Activated T-cell treated with anti-CD3 and anti-CD28 coated beads, Interleukin-2, amount 50 U/mL, for 1 hour (primary cell): ENCODE measurements at places on chromosomes 11 and 22.
A peak's percentile ranks its signal among the peaks of the same experiment; 100 is the strongest.

GRCh38 chr11:64095949-64096348, 60.2 kb downstream of the FLRT1 start:
- DNase-seq = no peak

DNA sequence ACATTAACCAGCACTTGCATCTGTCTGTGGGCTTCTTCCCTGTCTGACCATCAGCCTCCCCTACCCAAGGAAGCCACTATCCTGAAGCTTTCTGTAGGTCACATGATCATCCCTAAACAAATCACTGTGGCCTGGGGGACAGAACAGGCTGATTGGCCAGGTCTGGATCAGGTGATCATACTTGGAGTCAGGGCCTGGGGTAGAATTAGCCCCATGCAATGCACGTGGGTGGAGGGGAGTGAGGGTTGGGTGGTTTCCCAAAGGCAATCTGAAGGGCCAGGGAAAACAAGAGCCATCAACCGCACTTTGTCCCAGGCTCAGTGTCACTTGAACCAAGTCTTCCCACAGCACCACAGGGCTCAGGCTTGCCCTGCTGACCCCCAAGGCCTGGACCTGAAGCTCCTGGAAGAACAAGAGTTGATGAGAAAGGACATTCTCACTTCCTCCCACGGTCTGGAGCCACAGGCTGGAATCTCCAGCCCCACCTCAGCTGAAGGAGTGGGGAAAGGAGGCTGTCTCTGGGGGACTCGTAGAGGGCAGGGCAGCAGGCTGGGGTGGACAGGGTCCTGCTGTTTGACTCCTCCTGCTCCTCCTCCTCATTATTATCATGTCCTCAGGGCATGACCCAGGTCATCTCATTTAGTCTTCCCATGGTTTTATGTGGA, 31.5 kb upstream of the TSPAN18 start:
- DNase-seq = no peak

GRCh38 chr11:67252831-67253239, 13.4 kb upstream of the GRK2 start:
- peak; percentile 43 for DNase-seq

DNA sequence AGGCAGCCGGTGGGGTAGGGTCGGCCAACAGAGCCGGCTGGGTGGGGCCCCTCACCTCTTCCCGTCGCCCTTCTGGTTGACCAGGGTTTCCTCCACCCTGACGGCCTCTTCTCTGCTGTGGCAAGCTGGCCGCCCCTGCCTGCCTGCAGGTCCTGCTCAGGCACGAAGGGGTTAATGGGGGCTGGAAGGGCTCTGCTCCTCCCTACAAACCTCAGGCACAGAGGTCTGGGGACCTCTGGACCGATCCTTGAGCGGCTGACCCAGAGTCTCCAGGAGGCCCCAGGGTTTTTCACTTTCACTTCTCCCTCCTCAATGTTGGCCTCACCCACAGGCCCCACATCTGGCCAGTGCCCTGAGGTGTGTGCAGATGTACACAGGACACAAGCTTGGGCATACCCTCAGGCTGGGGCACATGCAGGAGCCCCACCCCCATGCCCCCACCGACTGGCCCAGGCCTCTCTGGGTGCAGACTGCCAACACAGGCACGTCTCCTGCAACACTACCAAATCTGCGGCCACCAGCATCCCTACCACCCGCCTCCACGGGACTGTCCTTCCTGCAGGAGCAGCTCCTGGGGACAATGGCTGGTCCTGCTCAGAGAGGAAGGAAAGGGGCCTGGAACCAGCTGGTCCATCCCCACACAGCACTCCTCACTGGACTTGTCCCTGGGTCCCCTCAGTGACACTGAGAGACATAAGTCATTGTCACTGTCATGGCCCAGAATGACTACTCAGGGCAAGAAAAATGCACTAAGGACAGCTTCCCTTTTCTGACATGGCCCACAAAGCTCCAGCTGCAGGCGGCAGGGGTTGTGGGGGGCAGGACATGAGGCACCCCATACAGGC, 3.2 kb upstream of the TBX1 start:
- no peak for DNase-seq

DNA sequence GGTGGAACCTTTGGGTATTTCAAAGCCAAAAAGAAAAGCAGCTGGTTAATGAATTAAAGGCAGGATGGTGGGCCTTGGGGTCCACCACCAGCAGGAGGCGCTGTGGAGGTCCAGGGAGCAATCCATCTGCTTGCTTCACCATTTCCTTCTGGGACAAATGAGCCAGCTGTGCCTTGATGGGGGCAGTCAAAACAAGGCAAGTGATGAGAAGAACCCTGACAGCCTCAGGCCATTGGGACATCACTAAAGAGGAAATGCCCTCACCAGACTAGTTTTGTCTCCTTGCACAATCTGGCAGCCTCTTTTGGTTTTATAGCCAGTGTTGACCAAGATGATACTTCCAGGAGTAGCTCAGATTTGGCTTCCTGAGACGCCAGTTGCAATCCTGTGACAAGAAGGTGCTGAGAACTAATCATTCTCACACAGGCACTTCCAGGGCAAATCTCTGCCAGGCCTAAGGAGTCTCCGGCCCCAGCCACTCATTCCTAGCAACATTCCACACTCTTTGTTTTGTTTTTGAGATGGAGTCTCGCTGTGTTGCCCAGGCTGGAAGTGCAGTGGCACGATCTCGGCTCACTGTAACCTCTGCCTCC, 38.2 kb upstream of the WEE1 start:
- DNase-seq = peak; percentile 81

DNA sequence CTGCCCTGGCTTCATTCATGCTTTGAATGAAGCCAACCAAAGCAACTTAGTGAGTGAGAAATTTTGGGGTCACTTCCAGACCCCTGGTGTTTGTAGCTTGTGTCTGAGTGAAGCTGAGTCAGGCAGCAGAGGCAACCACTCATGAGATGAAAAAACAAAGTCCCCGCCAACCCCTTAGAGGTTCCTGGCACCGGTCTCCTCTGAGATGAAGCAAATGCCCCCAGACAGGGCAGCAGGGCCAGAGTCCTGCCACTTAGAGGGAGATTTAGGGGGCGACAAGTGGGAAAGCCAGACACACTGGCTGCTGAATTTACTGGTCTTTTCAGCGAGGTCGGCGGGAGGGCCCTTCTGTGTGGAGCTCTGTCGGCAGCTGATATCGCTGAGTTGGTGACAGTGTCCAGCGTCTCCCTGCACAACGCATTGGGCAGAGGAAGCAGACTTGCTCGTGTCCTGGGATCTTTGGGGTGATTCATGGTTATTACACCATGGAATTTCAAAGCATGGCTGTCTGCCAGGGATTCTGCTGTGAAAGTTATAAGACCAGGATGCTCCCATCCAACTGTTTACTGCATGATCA, 482.6 kb downstream of the MIAT start:
- DNase-seq = no peak

GRCh38 chr11:62125881-62126280, 2.1 kb downstream of the INCENP start:
- DNase-seq = no peak

DNA sequence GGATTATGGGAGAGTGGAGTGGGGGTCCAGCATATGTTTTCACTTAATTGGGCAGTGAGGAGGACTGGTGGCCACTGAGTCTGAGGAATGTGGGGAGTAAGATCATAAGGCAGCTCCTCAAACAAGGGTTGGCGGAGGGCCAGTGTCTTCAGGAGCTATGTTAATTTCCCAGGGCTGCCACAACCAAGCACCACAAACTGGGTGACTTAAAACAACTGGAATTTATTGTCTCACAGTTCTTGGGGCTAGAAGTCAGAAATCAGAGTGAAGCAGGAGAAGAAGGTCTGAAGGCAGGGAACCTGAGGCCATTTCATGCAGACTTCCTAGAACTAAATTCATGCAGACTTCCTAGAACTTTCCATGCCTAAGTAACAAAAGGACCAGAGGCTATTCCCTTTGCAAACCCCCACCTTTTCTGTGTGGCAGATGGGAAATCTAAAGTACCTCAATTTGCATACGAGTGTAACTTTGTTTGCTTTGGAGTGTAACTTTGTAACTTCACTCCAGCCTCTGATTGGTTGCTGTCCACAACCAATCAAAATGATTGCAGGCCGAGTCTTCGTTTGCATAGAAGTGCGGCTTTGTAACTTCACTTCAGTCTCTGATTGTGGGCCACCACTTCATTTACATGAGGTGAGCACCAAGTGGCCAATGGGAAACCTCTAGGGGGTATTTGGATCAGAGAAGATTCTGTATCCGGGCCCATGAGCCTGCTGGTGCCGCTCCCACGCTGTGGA, 50.5 kb upstream of the ZBED5 start:
- DNase-seq = no peak

GRCh38 chr11:108693852-108694251, 29.0 kb downstream of the DDX10 start:
- DNase-seq = no peak

- DNase-seq = no peak
Observed at GRCh38 chr11:71173709-71174108, 78.7 kb downstream of the SHANK2 start.

GRCh38 chr11:13134066-13134465, 125.0 kb downstream of the RASSF10 start:
- DNase-seq = no peak

- peak; percentile 51 for DNase-seq
Observed at GRCh38 chr11:61080526-61080925, 21.8 kb upstream of the CD5 start.
